IPS DF 6.9 (cell line): ENCODE measurements at places on chromosomes 4 and X.

DNA sequence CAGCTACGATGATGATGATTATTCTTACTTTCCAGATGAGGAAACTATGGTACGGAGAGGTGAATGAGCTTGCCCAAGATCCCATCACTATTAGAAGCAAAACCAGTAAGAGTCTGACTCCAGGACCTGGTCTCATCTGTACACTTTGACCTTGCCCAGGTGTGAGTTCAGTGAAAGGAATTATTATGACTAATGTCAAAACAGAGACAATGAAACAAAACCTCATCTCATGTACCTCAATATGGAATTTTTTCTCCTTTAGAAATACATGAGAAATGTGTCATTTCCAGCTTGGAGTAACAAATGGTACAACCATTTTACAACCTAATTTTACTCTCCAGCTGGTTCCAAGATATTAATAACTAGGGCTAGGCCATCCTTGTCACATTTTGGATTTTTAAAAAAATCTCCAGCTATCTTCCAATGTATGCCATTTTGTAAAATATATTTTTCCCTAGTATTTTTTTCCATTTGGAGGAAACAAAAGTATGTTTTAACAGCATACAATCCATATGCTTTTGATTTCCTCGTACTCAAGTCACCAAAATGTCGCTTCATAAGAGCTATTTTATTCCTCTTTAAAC is 213.8 kb downstream of the PTTG2 start:
- DNase-seq = no peak

GRCh38 chr4:26083987-26084386 is 170.0 kb downstream of the SMIM20 start:
- DNase-seq = no peak

DNA sequence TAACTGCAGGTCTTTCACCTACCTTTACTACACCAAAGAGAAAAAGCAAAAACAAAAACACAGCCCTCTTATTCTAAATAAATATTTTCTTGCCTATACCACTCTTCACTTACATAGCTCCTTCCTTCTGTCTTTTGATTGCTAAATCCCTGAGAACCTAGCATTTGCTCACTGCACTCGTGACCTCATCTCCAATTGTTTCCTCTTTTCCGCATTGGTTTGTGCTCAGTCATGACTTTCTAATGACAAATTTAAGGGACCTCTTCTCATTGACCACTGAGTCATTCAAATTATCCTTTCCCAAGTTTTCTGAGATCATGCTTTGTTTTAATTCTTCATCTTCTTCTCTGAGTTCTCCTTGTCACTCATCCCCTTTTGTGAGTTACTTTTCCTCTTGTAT is 1697.1 kb downstream of the STIM2 start:
- DNase-seq = no peak

DNA sequence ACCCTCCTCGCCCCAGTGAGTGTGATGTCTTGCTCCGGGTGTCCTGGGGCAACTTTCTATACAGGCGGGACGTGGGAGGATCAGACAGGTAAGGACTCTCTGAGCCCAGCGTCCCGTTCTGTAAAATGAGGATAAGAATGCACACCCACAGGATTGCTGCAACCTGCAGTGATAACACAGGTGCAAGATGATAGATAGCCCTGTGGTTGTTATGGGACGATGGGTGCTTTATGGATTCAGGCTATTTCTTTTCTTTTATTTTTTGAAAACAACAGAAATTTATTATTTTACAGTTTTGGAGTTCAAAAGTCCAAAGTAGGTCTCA is 28.6 kb downstream of the BEX3 start:
- DNase-seq = no peak

DNA sequence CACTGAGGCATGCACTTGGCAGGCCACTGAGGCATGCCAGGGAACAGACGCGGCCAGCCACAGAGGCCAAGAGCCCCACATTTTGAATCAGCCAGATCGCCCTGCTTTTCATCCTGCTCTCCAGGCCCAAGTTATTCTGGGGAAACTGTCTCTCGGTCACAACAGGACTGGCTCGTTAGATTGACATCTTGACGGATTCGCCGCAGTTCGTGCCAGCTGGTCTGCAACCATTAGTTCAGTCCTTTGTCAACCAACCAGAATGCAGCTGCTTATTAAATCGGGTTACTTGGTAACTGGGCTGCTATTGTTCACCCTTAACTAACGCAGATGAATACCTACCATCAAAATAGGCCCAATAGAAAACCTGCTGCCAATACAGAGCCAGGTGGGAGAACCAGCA is 16.7 kb downstream of the CLDN34 start:
- DNase-seq = no peak

- no peak for DNase-seq
These were observed 1.9 kb downstream of the MYL5 start for GRCh38 chr4:675980-676870.

GRCh38 chr4:150973626-150974251 is 41.3 kb downstream of the LRBA start:
- DNase-seq = no peak

DNA sequence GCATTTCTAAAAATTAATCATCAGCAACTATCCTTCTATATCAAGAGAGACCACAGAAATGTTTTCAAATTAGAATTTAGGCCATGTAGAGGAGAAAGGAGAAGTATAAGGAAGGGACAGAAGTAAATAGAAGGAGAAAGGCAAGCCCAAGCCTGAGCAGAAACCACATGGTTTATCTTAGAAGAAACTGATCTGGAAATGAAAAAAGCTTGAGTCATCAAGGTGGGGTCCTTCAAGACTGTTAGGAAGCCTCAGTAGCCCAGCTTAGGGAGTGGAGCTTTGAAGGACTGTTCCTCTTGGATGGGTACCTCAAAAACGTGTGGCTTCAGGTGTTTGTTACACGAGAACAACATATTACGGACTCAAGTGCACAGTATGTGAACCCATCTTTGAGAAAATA is 4.5 kb downstream of the BMX start:
- DNase-seq = no peak

DNA sequence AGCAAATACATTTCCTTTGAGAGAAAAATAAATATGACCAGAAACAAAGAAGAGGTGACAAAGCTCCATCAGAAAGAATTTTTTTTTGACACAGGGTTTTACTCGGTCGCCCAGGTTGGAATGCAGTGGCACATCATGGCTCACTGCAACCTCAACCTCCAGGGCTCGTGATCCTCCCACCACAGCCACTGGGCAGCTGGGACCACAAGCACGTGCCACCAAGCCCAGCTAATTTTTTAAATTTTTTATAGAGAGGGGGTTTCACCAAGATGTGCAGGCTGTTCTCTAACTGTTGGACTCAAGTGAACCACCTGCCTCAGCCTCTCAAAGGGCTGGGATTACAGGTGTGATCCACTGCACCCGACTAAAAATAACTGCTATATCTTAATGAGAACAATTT is 10.3 kb downstream of the ADH5 start:
- no peak for DNase-seq

DNA sequence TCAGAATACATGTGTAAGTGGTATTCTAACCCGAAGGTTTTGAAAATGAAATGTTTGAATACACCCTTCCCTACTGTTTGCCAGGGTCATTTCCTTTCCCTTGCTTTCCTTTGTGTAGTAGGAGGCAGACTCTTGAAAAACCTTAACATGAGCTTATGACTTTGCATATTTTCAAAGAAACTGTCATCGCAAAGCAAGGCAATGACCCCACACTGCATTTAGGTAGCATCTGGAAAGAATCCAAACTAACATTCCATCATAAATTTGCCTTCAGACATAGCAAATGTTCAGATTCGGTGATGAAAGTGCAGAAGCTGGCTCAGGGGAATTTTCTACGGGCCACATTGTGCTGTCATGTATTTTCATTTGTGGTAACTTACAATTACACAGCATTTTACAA is 32.3 kb downstream of the SH2D1A start:
- DNase-seq = no peak

GRCh38 chr4:70747874-70748273 is 26.1 kb downstream of the RUFY3 start:
- DNase-seq = no peak

GRCh38 chrX:130575831-130576389 is 174.1 kb downstream of the RBMX2 start:
- DNase-seq = peak; percentile 4

GRCh38 chr4:48589098-48589445 is 99.0 kb downstream of the ZAR1 start:
- no peak for DNase-seq
